Activated CD4-positive, alpha-beta T cell treated with anti-CD3 and anti-CD28 coated beads, Interleukin-2, amount 10 ng/mL, durations not matched to agents 7 days and 5 days (primary cell): ENCODE measurements at places on chromosomes 12 and 14. TPM values are rescaled to one million over a fixed set of nuclear protein-coding genes. Genes with fewer than 3 reads are reported as not detected.
A peak's percentile ranks its signal among the peaks of the same experiment; 100 is the strongest.

DNA sequence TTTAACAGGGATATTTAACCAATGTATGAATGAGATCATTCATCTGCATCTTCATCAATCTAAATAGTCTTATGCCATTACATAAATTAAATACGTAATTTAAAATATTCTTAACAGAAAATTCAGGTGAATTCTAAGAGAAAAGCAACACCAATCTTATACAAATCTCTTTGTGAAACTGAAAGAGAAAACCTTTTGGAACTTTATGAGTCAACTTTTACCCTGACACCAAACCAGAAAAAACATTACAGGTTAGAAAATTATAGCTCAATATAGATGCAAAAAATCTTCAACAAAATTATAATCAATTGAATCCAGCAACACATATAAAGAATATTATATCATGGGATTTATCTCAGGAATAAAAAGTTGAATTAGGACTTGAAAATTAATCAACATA is 3.4 kb downstream of the GLIPR1L1 start:
- peaks cover 21% of the 10 kb centered on the region for H3K4me1 ChIP-seq
- no peak for DNase-seq
- H3K36me3 ChIP-seq, result no peaks in the 10 kb centered on the region

DNA sequence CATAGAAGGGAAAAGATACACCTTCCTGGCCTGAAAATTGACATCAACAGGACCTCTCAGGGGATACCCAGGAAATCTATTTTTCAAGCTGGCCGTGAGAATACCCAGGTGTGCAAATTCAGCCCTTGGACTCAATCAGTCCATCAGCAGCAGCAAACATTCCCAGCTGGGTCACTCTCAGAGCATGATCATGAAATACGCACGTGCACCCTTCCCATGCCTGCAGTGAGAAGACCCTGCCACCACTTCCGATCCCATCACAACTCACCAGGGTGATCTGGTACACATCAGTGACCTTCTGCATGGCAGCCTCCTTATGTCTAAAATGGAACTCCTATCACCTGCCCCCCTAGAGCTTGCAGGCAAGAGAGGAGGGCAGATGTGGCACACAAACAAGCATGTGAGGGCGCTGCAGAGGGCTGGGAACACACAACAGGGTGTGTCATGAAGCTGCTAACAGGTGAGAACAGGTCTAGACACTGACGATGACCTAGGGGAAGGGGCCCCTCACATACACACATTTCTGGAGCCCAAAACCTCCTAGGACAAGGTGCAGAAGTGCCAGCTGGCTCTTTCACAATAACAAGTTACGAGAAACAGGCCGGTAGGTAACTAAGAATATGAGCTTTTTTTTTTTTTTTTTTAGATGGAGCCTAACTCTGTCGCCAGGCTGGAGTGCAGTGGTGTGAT is 37.8 kb upstream of the TC2N start:
- no peak overlapping the region for H3K4me3 ChIP-seq
- peaks cover 9% of the 10 kb centered on the region for H3K4me1 ChIP-seq
- DNase-seq, result no peak
- H3K27ac ChIP-seq, result no peak overlapping the region
- H3K36me3 ChIP-seq, result no peaks in the 10 kb centered on the region

GRCh38 chr12:6745741-6746525 is 7.0 kb downstream of the MLF2 start:
- peak; percentile 54 for DNase-seq
- H3K36me3 ChIP-seq, result peaks cover 40% of the 10 kb centered on the region
- peaks cover 26% of the 10 kb centered on the region for H3K4me1 ChIP-seq
- no peaks in the 10 kb centered on the region for H3K27me3 ChIP-seq
- H3K27ac ChIP-seq, result peak overlapping the region; percentile 95

GRCh38 chr12:121466794-121467637 is 67.1 kb downstream of the RNF34 start:
- no peaks in the 10 kb centered on the region for H3K27me3 ChIP-seq
- peaks cover 30% of the 10 kb centered on the region for H3K4me1 ChIP-seq
- H3K36me3 ChIP-seq, result peaks cover 6% of the 10 kb centered on the region
- no peak overlapping the region for H3K27ac ChIP-seq
- peak; percentile 88 for DNase-seq

GRCh38 chr12:79673354-79673753 is 17.4 kb downstream of the PAWR start:
- H3K36me3 ChIP-seq, result no peaks in the 10 kb centered on the region
- no peak overlapping the region for H3K27ac ChIP-seq
- H3K4me3 ChIP-seq, result no peak overlapping the region

DNA sequence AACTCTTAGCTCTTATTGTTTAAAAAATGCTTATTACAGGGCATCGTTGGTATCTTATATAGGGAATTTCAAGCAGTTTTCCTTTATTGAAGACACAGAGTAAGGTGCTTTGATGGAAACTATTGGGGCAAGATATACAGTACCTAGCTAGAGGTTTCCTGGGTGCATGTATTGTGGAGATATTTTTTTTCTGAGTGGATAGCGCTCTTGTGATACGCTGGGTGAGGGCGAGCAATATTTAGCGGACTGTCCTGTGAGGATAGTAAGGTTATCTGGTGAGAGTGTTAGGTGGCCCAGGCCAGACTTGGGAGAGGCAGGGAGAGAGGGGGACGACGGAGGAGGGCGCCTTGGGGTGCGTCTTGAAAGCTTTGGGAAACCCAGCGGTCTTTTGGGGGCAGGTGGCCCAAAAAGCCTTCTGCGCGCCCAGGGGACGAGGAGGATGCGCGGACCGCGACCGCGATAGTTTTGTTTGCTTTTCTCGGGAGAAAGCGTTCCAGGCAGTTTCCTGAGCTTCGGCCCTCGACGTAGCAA is 596 bp upstream of the BICD1 start:
- peak overlapping the region; percentile 94 for H3K4me3 ChIP-seq
- peaks cover 4% of the 10 kb centered on the region for H3K27me3 ChIP-seq
- H3K36me3 ChIP-seq, result no peaks in the 10 kb centered on the region
- peaks cover 28% of the 10 kb centered on the region for H3K4me1 ChIP-seq
- H3K27ac ChIP-seq, result peak overlapping the region; percentile 90

- H3K4me3 ChIP-seq, result no peak overlapping the region
- no peaks in the 10 kb centered on the region for H3K4me1 ChIP-seq
- no peak overlapping the region for H3K27ac ChIP-seq
- H3K27me3 ChIP-seq, result no peaks in the 10 kb centered on the region
Measured at GRCh38 chr12:131279281-131279921, 325.7 kb downstream of the ADGRD1 start.

DNA sequence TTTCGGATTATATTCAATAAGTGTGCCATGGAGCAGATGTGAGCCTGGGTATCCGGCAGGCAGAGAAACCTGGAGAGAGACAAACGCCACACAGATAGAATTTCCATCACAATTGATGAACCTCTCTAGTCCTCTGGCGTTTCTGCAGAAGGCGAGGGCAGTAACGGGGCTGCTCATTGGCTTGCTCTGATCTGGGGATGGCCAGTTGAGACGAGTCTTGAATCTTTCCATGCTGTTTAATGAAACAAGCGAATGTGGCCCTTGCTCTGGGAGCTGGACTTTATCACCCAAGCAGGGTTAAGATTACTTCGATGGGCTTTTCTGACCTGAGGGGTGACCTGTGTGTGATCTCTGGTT is 42.4 kb upstream of the CLMN start:
- no peaks in the 10 kb centered on the region for H3K36me3 ChIP-seq
- no peaks in the 10 kb centered on the region for H3K4me1 ChIP-seq
- no peak overlapping the region for H3K27ac ChIP-seq
- no peak overlapping the region for H3K4me3 ChIP-seq
- H3K27me3 ChIP-seq, result peaks cover 48% of the 10 kb centered on the region

AMHR2 gene
- total RNA-seq, result not detected

GYS2 gene
- total RNA-seq, result not detected

ANO4 gene
- total RNA-seq, result not detected

RGS6 gene
- 1.4 TPM for total RNA-seq

SGPP1 gene
- total RNA-seq, result 23.0 TPM

ASCL1 gene
- not detected for total RNA-seq

DDN gene
- total RNA-seq, result 0.10 TPM
